ENCODE measurements at places on chromosomes 5 and 9. TPM values are rescaled to one million over a fixed set of nuclear protein-coding genes. Genes with fewer than 3 reads are reported as not detected.

ANKRD20A1 gene
- not detected for total RNA-seq

BSPRY gene
- 28.8 TPM for total RNA-seq

GRCh38 chr5:15510831-15511230 is 10.9 kb downstream of the FBXL7 start:
- H3K36me3 ChIP-seq, result no peaks in the 10 kb centered on the region
- no peaks in the 10 kb centered on the region for H3K4me1 ChIP-seq
- H3K27ac ChIP-seq, result no peak overlapping the region
- H3K4me3 ChIP-seq, result no peak overlapping the region
- DNase-seq, result no peak
- peaks cover 3% of the 10 kb centered on the region for H3K27me3 ChIP-seq

DNA sequence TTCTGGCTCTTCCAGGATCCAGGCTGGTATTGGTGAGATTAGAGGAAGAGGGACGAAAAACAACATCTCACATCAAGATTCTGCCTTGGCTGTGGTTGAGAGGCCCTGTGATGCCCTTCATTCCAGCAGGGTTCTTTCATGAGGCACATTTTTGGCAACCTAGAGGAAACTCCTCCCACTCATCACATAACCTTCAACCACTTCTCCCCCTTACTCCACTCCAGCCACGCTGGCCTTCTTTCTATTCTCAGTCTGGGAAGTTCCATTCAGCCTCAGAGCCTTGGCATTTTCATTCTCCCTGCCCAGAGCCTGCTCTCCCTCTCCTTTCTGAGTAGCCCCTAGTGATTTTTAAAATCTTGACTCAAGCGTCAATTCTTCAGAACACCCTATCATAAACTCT is 337.5 kb downstream of the ZSWIM6 start:
- H3K4me1 ChIP-seq, result no peaks in the 10 kb centered on the region
- H3K27me3 ChIP-seq, result peaks cover 18% of the 10 kb centered on the region
- H3K4me3 ChIP-seq, result no peak overlapping the region
- DNase-seq, result no peak
- no peak overlapping the region for H3K27ac ChIP-seq

DNA sequence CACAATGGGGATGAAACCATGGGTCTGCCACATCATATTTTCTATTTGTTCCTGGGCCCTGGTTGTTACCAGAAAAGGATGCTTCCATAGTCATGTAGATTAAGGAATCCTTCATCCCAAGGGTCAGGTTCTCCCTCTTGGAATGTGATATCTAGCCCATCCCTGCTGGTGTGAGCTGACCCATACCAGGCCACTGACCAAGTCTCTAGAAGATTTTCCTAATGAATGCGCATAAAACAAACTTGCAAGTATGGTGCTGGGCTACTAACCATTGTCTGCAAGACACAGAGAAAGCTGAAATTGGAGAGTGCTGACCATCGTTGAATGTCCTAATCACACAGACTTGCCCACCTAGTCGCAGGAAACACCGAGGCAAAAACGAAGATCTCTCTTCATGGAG is 972.6 kb downstream of the EFNA5 start:
- H3K4me3 ChIP-seq, result no peak overlapping the region
- no peaks in the 10 kb centered on the region for H3K36me3 ChIP-seq
- no peak for DNase-seq
- no peaks in the 10 kb centered on the region for H3K27me3 ChIP-seq

DNA sequence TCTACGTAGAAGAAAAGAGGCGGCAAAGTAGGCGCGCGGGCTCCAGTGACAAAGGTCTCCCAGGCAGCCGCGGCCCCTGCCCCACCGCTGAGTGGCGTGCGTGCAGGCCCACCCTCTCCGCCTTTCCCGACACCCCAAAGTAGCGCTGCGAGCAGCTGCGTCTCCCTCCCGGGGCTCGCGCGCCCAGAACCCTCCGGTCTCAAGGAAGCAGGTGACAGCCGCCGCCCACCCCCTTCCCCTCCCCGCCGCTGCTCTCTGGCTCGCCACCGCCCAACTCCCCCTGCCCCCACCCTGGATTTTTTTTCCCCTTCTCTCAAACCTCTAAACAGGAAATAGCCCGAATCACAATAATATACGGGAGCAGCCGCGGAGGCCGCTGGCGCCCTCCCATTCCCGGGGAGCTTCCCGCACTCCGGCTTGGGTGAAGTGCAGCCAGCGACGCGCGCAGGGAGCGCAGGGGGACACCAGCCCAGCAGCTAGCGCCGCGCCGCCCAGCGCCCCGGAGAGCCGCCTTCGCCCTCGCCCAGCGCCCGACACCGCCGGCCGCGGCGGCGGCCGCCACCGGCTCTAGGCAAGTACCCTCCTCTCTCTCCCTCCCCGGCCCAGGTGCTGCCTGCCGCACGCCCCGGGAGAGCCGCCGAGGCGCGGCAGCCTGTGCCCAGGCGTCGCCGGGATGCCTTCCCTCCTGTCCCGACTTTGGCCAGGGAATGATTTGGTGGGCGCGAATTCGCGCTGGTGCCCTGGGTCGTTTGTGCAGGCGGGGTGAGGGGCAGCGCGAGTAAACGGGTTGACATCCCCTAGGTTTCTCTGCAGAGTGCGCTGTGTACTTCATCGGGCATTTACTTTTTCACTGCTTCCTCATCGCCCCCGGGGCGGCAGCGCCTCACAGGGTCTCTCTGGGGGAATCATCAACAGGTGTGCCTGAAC is 52.7 kb upstream of the TJP2 start:
- peak overlapping the region; percentile 99 for H3K27ac ChIP-seq
- H3K27me3 ChIP-seq, result no peaks in the 10 kb centered on the region
- H3K4me3 ChIP-seq, result peak overlapping the region; percentile 83
- peaks cover 5% of the 10 kb centered on the region for H3K36me3 ChIP-seq

DNA sequence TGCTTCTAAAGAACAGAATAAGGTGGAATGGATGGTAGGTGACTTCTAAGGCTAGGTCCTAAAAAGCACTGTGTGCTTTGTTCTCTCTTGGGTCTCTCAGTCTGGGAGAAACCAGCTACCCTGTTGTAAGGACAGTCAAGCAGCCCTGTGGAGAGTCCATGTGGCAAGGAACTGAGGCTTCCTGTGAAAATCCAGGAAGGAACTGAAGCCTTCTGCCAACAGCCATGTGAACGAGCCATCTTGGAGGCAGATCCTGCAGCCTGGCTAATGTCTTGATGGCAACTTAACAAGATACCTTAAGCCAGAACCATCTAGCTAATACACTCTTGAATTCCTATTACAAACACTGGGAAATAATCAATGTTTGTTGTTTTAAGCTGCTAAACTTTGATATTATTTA is 100.1 kb upstream of the PCA3 start:
- H3K36me3 ChIP-seq, result no peaks in the 10 kb centered on the region
- no peaks in the 10 kb centered on the region for H3K4me1 ChIP-seq
- no peak overlapping the region for H3K4me3 ChIP-seq
- H3K27ac ChIP-seq, result no peak overlapping the region
- DNase-seq, result no peak

GRCh38 chr9:128861501-128861900 is 20.2 kb downstream of the KYAT1 start:
- no peak overlapping the region for H3K4me3 ChIP-seq
- no peaks in the 10 kb centered on the region for H3K27me3 ChIP-seq
- no peak overlapping the region for H3K27ac ChIP-seq
- no peak for DNase-seq

CYLC2 gene
- not detected for total RNA-seq

DNA sequence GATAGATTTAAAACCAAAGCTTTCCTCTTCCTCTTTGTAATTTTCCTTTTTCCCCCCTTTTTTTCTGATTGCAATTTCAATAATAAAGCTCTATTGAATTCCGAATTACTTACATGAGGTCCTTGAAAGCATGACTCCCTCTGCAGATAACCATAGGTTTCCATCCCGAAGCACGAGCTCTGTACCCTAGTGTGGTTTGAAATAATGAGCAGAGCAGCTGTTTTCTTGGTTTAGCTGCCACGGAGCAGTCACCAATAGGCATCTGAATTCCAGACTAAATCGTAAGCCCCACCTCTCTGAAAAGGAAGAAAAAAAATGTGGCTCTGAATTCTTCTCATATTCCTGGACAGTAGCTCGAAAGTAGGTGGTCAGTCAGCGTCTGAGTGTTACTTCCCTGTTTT is 18.5 kb upstream of the GNE start:
- H3K36me3 ChIP-seq, result peaks cover 2% of the 10 kb centered on the region
- DNase-seq, result peak; percentile 50
- H3K27me3 ChIP-seq, result no peaks in the 10 kb centered on the region
- H3K4me1 ChIP-seq, result peaks cover 47% of the 10 kb centered on the region
- peak overlapping the region; percentile 91 for H3K27ac ChIP-seq
- peak overlapping the region; percentile 74 for H3K4me3 ChIP-seq

DNA sequence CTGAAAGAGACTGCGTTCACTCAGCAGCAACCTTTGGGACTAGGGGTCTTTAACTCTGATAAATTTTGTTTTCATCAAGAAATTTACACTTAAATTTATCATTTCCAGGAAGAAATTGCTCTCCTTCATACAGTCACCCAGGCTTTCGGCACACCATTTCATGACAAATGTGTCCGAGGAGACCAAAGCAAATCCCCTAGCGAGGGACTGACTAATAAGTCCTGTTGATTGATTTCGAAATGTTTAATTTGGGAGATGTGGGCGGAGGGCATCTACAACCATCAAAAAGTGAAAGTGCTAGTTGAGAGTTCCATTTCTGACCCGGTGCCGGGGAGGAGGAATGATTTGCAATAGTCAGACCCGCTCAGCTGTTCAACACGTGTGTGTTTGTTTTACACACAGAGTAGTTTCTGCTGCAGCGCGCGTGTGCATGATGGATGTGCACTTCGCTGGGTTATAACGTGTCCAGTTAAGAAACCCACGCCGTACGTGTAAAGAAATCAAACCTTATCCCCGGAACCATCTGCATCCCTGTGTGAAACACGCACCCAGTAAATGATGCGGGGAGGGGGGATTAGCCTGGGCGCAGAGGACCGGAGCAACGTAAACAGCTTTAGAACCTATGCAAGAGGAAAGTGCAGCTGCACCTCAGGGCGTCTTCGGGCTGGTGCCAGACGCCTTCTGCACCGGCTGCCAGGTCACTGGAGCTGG is 845 bp upstream of the NR4A3 start:
- peaks cover 20% of the 10 kb centered on the region for H3K27me3 ChIP-seq
- H3K36me3 ChIP-seq, result no peaks in the 10 kb centered on the region
- H3K4me1 ChIP-seq, result peaks cover 32% of the 10 kb centered on the region
- H3K27ac ChIP-seq, result no peak overlapping the region
- peak overlapping the region; percentile 87 for H3K4me3 ChIP-seq

GRCh38 chr9:91177661-91178280 is 183.9 kb downstream of the AUH start:
- H3K27me3 ChIP-seq, result no peaks in the 10 kb centered on the region
- no peak for DNase-seq
- no peaks in the 10 kb centered on the region for H3K36me3 ChIP-seq
- H3K4me3 ChIP-seq, result no peak overlapping the region
- H3K27ac ChIP-seq, result no peak overlapping the region

SLC45A2 gene
- 0.33 TPM for total RNA-seq

DNA sequence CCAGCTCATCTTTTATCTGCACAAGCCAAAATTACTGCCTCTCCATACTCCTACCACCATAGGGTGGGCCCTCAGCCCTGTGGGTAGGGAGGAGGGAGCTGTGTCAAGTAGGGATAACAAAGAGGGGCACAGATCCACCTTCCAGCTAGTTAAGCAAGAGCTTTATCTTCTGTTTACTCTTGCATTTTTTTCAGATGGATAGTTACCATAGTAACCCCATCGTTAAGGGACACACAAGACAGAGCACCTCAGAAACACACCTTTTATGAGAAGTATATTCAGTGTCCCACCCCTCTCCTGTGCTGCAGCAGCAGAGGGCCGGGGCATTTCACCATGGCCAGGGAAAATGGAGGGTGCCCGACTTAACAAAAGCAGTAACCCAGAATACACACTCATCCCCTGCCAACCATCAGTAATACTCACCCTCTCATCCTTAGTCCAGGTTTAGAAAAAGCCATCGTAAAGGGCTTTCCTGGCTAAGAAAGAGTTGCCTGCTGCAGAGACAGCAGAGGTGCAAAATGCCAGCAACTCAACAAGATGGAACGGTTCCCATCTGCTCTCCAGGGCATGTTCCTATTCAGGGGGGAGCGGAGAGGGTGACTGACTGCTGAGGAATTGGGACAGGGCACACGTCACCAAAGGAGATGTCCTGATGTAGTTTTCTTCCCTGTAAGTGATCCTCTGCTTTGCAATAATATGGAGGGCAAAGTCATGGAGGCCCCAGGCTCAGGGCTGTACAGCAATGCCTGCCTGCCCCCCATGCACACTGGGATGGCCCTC is 25.1 kb downstream of the MACROH2A1 start:
- no peaks in the 10 kb centered on the region for H3K27me3 ChIP-seq
- H3K4me3 ChIP-seq, result no peak overlapping the region
- no peak for DNase-seq
- no peak overlapping the region for H3K27ac ChIP-seq
- H3K4me1 ChIP-seq, result no peaks in the 10 kb centered on the region

HRH2 gene
- not detected for total RNA-seq

GRCh38 chr9:114028646-114029045 is 49.5 kb downstream of the AMBP start:
- H3K27me3 ChIP-seq, result peaks cover 73% of the 10 kb centered on the region
- no peak for DNase-seq
- no peaks in the 10 kb centered on the region for H3K4me1 ChIP-seq
- no peak overlapping the region for H3K4me3 ChIP-seq

DNA sequence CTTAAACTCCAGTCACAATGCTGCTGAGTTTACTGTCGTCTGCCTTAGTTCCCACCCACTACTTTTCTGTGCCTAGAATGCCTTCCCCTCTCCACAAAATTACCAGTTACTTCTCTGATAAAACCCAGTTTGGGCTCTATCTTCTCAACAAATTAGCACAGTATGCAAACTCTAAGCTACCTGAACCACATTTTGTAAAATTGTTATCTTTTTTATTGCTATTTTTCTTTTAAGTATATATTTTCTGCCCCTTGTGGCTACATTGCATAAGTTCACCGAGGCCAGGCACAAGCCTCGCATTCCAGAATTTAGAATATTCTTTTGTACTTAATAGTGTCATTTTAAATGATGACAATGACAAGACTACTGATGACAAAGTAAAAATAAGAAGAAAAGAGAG is 60.0 kb downstream of the POU5F2 start:
- no peak for DNase-seq
- no peak overlapping the region for H3K27ac ChIP-seq
- H3K4me3 ChIP-seq, result no peak overlapping the region

- no peaks in the 10 kb centered on the region for H3K4me1 ChIP-seq
- H3K36me3 ChIP-seq, result no peaks in the 10 kb centered on the region
- no peak overlapping the region for H3K27ac ChIP-seq
- H3K27me3 ChIP-seq, result no peaks in the 10 kb centered on the region
Measured at GRCh38 chr9:109504689-109505088, 6.6 kb upstream of the PTPN3 start.

GRCh38 chr5:172418862-172419814 is 35.2 kb downstream of the SH3PXD2B start:
- no peak for DNase-seq
- no peak overlapping the region for H3K4me3 ChIP-seq
- peak overlapping the region; percentile 66 for H3K27ac ChIP-seq
- H3K4me1 ChIP-seq, result peaks cover 29% of the 10 kb centered on the region

All from PC-9 (cell line).